CD4-positive, alpha-beta memory T cell (primary cell): ENCODE measurements at places on chromosomes 3 and 15.

- H3K27ac ChIP-seq: no peak overlapping the region
- H3K4me3 ChIP-seq: no peak overlapping the region
- no peaks in the 10 kb centered on the region for H3K4me1 ChIP-seq
- H3K36me3 ChIP-seq: no peaks in the 10 kb centered on the region
Observed at GRCh38 chr15:82558502-82558901, 18.2 kb upstream of the RPS17 start.

GRCh38 chr3:134311265-134311664, 60.6 kb upstream of the RYK start:
- no peak overlapping the region for H3K27ac ChIP-seq
- H3K4me3 ChIP-seq: no peak overlapping the region
- peaks cover 18% of the 10 kb centered on the region for H3K27me3 ChIP-seq
- no peaks in the 10 kb centered on the region for H3K36me3 ChIP-seq
- no peak for DNase-seq

- H3K36me3 ChIP-seq: no peaks in the 10 kb centered on the region
- no peaks in the 10 kb centered on the region for H3K4me1 ChIP-seq
- H3K4me3 ChIP-seq: no peak overlapping the region
- H3K27me3 ChIP-seq: no peaks in the 10 kb centered on the region
- no peak for DNase-seq
- H3K27ac ChIP-seq: no peak overlapping the region
Observed at GRCh38 chr3:182606905-182607504, 186.3 kb upstream of the ATP11B start.

- H3K27ac ChIP-seq: no peak overlapping the region
- H3K36me3 ChIP-seq: no peaks in the 10 kb centered on the region
- no peaks in the 10 kb centered on the region for H3K27me3 ChIP-seq
Observed at GRCh38 chr3:54882129-54882833, 45.6 kb downstream of the LRTM1 start.

- DNase-seq: no peak
- H3K36me3 ChIP-seq: no peaks in the 10 kb centered on the region
- H3K4me3 ChIP-seq: no peak overlapping the region
Observed at GRCh38 chr15:55782901-55783300, 39.9 kb upstream of the PRTG start.

- H3K36me3 ChIP-seq: no peaks in the 10 kb centered on the region
- H3K27ac ChIP-seq: no peak overlapping the region
- no peaks in the 10 kb centered on the region for H3K27me3 ChIP-seq
- H3K4me1 ChIP-seq: no peaks in the 10 kb centered on the region
Observed at GRCh38 chr3:117114517-117115265, 405.1 kb downstream of the TUSC7 start.

GRCh38 chr15:55799291-55800212, 56.6 kb upstream of the PRTG start:
- H3K4me1 ChIP-seq: no peaks in the 10 kb centered on the region
- DNase-seq: no peak
- no peaks in the 10 kb centered on the region for H3K36me3 ChIP-seq
- no peak overlapping the region for H3K27ac ChIP-seq

DNA sequence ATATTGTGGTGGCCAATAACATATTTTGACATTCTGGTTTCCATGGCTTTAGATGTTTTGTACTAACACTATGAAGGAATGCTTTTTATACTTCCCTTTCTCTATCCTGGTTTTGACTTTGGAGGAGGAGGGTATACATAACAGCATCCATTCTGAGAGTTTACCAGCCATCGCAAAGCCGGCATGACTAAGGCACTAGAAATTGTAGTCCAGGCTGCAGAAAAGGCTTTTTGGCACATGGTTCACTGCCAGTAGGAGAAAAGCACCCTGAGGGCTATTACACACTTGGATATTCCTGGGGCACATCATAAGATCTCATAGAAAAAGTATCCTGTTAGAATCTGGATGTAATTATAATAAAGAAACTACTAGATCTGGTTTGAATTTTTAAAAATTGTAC, 101.8 kb downstream of the STT3B start:
- no peak for DNase-seq
- no peaks in the 10 kb centered on the region for H3K27me3 ChIP-seq
- H3K36me3 ChIP-seq: peaks cover 12% of the 10 kb centered on the region

- H3K4me3 ChIP-seq: no peak overlapping the region
- H3K4me1 ChIP-seq: no peaks in the 10 kb centered on the region
- no peaks in the 10 kb centered on the region for H3K27me3 ChIP-seq
- no peak for DNase-seq
Observed at GRCh38 chr3:160675566-160676124, 1.3 kb upstream of the ARL14 start.

GRCh38 chr3:64667887-64668581, 19.8 kb downstream of the ADAMTS9 start:
- no peak overlapping the region for H3K27ac ChIP-seq
- no peaks in the 10 kb centered on the region for H3K4me1 ChIP-seq
- H3K27me3 ChIP-seq: no peaks in the 10 kb centered on the region

DNA sequence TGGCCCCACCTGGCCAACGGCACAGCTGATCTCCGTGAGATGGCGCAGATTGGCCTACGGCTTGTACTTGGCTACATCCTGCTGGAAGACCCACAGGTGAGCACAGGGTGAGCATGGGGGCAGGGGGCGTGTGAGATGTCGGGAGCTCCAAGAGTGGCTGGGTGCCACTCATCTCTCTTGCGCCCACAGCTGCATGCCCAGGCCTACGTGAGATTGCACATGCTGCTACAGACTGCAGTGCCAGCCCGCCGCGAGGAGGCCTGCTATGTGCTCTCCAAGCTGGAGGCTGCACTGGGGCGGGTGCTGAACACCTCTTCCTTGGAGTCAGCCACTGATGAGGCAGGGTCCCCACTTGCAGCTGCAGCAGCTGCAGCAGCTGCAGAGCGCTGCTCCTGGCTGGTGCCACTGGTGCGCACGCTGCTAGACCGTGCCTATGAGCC, 22.3 kb downstream of the NBEAL2 start:
- no peak for DNase-seq
- H3K27ac ChIP-seq: no peak overlapping the region
- peaks cover 18% of the 10 kb centered on the region for H3K4me1 ChIP-seq
- H3K27me3 ChIP-seq: no peaks in the 10 kb centered on the region
